ENCODE measurements at places on chromosomes 1 and 21. TPM values are rescaled to one million over a fixed set of nuclear protein-coding genes. Genes with fewer than 3 reads are reported as not detected.

Gene CD5L
- total RNA-seq: not detected

Gene KISS1
- 0.24 TPM for total RNA-seq

Gene RIPPLY3
- 0.55 TPM for total RNA-seq

Gene RGS8
- not detected for total RNA-seq
